ENCODE measurements at places on chromosomes 3 and 15.

GRCh38 chr3:160139291-160139690 lies 85.9 kb upstream of the C3orf80 start:
- no peak for DNase-seq

DNA sequence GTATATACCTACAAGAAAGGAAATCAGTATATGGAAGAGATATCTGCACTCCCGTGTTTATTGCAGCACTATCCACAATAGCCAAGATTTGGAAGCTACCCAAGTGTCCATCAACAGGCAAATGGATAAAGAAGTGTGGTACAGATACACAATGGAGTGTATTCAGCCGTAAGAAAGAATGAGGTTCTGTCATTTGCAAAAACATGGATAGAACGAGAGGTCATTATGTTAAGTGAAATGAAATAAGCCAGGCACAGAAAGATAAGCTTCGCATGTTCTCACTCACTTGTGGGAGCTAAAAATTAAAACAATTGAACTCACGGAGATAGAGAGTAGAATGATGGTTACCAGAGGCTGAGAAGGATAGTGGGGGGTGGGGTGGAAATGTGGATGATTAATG lies 53.1 kb downstream of the FAM81A start:
- peak; percentile 20 for DNase-seq

DNA sequence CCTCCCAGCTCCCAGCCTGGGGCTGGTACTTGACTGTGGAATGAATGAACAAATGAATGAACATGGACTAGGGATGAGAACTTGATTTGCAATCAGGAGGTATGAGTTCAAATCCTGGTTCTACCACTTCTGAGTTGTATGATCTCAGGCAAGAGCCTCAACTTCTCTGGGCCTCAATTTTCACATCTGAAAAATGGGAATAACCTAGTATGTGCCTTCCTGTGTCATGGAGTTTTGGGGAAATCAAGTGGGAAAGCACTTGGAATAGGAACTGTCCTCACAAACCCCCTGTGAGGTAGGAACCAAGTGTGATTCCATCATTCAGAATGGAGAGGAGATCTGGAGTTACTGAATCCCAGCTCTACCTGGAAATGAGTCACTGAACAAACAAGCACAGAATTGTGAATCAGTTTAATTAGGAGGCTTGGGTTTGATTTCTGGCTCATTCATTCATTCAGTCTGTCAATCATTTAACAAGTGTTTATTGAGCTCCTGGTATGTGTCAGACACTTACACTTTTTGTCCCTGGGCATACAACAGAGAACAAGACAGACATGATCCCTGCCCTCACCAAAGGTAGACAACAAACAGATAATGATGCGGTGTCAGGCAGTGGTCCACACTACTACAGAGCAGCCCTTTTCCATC lies 29.7 kb downstream of the DNASE1L3 start:
- DNase-seq: no peak

- no peak for DNase-seq
These were observed 469.6 kb downstream of the EDEM1 start for GRCh38 chr3:5657106-5657505.

DNA sequence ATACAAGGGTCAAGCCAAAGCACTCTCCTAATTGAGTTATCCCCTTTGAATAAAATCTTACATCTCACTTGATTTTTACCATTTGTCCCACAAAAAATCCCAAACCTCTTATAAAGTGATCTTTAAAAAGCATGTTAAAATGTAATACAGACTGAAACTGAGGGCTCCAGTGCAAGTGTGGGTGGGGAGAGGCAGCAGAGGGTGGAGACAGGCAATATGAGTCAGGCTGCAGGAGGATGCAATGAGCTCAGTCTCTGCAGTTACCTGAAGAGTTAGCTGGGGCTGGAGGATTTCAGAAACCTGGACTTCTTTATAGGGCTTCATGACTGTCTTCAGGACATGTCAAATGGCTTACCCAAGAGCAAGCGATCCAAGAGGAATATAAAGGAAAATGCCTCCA lies 14.2 kb upstream of the COLQ start:
- DNase-seq: no peak

GRCh38 chr15:68311464-68311835 lies 33.9 kb downstream of the FEM1B start:
- no peak for DNase-seq

DNA sequence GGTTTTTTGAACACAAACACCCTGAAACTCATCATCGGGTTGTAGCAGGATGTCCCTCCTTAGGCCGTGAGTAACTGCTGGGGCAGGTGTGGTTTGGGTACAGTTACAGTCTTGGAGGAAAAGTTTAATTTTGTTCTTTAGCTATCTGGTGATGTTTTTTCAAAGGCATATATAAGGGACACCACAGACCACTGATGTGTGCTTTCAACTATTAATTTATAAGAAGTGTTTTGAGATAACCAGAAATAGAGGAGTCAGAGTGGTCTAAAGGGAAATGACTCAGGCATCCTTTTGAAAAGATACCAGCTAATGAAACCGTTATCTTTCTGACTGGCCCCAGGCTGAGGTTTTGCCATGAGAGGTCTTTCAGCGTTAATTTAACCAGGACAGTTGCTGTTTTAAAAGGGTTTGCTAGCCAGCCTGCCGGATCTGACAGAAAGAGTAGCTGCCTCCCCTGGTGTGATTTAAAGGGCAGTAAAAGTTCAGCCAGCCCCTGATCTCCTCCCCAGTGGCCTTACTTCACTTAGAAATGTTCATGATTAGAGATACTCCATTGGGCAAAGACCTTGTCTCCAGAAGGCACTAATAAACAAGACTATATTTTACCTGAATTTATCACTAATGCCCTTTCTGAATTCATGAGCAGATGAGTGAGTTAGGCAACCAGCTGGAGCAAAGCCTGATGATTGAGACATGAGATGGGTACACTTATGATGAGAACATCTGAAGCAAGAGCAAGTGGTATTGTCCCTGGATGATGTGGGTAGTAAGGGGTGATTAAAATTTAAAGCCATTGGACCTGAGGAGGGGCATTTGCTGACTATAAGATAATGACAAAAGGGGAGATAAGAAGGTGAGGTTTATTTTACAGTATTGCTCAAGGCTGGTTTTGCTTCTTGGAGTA lies 482.5 kb upstream of the TBL1XR1 start:
- DNase-seq: peak; percentile 67

GRCh38 chr3:160477750-160478149 lies 28.2 kb upstream of the TRIM59 start:
- DNase-seq: peak; percentile 23

- DNase-seq: no peak
These were observed 20.7 kb downstream of the TATDN2 start for GRCh38 chr3:10268930-10269329.

DNA sequence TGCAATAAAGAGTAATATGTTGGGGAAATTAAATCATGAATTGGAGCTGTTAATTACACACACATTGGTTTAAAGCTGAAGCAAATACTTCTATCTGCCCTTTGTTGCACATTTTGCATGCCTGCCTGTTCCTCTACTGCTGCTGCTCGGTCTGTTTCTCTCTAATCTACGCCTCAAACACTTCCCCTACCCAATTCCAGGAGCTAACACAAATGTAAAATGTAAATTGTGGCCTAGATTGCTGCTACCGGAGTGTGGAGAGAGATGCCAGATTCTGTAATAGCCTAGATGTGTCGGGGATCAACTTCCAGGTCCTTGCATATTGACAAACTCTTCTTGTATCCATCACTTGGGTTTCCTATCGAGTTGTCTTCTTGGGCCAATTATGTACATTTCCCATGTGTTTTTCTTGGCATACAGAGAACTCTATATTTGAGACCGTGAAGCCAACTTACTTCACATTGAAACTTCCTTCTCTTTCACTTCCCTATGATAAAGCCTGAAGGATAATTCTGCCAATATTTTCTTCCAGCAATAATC lies 450.4 kb upstream of the NR2F2 start:
- no peak for DNase-seq

GRCh38 chr15:101052031-101052620 lies 133.0 kb downstream of the LRRK1 start:
- no peak for DNase-seq

GRCh38 chr3:32897981-32898623 lies 53.3 kb upstream of the CCR4 start:
- DNase-seq: no peak

GRCh38 chr3:49716691-49717210 lies 2.7 kb downstream of the AMIGO3 start:
- DNase-seq: no peak

GRCh38 chr15:47196048-47196447 lies 521.3 kb upstream of the SEMA6D start:
- peak; percentile 93 for DNase-seq

All from astrocyte of the hippocampus (primary cell).